CD8-positive, alpha-beta T cell (primary cell): ENCODE measurements at places on chromosomes 7 and 10.

DNA sequence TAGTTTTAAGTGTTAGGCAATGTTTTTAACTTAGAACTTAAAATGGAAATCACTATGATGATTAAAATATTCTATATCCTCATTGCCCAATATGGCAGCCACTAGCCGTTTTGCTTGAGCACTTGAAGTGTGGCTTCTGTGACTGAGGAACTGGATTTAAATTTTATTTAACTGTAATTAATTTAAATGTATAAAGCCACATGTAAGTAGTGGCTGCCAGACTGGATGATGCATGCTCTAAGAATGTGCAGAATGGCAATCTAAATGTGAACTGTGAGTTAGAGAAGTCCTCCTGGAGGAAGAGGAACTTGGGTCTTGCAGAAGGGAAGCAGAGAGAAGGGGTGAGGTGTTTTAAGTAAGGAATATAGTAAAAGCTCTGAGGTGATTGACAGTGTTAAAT, 451.4 kb downstream of the SUGCT start:
- no peak for DNase-seq

GRCh38 chr7:36967387-36967786, 243.1 kb upstream of the AOAH start:
- DNase-seq, result no peak

DNA sequence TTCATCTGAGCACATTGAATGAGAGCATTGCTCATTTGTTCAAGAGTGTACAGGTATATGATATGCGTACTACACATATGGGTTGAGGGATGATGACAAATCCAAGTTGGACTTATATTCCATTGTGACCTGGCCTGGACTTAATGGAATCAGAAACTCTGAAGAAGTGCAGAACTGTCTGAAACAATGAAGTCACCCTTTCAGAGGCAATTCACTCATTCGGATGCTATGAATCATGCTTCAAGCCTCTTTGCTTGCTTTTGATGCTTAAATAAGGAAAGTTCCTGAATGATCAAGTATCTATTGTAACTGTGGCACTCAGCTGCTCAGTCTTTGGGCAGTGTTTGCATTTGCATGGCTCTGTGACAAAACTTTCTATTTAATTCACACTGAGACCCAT, 93.4 kb downstream of the ZNF365 start:
- DNase-seq, result no peak

- DNase-seq, result no peak
Observed at GRCh38 chr10:45368181-45368580, 5.8 kb upstream of the ALOX5 start.

DNA sequence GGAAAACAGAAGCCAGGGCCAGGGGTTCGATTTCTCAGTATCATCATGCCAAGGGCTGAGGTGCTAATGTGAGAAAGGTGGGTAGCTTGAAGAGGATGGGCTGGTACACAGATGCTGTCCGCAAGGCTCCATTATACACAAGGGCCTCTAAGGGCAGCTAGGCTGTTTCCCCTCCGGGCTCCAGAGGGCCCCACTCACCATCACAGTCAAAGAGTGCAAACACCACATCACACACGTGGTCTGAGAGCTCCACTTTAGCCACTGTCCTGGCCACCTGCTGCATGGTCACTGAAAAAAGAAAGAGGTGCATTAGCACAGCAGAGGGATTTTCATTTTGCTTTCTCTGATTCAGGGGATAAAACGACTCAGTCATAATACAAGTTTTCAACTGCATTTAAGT, 20.9 kb upstream of the DNAJB12 start:
- DNase-seq, result no peak

DNA sequence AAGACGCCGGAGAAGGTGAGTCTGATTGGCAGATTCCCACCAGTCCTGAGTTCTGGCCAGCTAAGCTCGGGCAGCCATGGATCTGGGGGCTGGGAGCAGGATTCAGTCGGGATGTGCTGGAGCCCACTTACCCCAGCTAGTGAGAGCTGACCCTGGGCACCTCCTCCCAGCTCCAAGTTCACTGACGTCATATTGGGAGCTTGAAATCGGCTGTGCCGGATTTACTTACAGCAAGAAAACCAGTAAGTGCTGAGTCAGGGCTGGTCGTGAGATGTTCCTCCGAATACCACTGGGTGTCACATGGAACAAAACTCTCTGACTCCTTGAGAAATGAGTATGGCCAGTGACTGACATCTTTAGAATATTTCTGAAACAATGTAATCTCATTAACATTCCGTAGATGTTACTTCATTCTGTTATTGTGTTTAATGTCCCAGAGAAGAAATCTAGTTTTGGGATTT, 621.2 kb downstream of the SDK1 start:
- DNase-seq, result no peak

DNA sequence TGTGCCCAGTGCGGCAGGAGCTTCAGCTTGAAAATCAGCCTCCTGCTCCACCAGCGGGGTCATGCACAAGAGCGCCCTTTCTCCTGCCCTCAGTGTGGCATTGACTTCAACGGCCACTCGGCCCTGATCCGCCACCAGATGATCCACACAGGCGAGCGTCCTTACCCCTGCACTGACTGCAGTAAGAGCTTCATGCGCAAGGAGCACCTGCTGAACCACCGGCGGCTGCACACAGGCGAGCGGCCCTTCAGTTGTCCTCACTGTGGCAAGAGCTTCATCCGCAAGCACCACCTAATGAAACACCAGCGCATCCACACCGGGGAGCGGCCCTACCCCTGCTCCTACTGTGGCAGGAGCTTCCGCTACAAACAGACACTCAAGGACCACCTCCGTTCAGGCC, 16.1 kb upstream of the ZNF282 start:
- DNase-seq, result no peak

DNA sequence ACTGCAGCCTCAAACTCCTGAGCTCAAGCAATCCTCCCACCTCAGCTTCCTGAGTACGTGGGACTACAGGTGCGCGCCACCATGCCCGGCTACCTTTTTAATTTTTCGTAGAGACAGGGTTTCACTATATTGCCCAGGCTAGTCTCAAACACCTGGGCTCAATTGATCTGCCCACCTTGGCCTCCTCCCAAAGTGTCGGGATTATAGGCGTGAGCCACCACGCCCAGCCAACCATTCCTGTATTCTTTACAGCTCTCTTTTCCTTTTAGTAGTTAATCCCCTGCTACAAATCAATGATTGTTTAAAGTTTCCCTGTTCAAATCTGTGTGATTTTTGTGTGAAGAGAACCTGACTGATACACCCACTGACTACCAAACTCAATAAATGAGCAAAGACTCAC, 75.4 kb upstream of the SVIL start:
- DNase-seq, result no peak

DNA sequence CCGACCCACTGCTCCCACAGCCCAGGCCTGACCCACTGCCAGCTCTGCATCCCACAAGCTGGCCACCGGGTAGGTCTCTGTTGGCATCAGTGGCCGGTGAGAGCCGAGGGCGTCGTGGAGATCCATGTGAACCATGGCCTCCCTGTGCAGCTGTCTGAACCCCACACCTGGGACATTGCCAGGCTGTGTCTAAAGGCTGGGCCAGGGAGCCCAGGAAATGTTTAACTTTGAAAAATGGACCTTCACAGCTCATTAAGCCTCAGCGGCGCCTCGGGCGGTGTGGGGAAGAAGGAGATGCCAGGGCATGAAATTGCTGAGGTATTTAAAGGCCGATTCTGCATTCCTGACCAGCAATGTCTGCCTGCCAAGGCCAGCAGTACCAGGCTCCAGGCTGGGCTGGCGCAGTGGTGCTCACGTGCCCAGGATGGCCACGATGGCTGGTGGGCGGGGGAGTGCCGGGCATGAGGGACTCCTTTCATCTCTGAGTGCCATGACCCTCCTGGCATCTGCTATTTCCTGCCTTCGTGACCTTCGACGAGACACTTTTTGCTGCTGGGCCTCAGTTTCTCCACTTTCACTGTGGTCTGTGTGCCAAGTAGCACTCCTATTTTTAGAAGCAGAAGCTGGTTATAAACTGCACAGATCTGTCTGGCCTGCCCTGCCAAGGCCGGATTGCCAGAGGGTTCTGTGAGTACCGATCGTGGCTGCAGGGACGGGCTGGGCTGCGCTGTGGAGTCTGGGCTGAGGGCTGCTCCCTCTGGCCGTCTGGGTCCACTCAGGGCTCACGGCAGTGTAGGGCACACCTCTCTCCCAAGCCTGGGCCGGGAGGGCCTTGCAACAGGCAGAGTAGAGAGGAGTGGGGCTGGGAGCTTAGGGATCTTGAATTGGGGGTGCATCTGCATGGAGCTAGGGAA, 21.8 kb downstream of the ELFN1 start:
- DNase-seq, result no peak

DNA sequence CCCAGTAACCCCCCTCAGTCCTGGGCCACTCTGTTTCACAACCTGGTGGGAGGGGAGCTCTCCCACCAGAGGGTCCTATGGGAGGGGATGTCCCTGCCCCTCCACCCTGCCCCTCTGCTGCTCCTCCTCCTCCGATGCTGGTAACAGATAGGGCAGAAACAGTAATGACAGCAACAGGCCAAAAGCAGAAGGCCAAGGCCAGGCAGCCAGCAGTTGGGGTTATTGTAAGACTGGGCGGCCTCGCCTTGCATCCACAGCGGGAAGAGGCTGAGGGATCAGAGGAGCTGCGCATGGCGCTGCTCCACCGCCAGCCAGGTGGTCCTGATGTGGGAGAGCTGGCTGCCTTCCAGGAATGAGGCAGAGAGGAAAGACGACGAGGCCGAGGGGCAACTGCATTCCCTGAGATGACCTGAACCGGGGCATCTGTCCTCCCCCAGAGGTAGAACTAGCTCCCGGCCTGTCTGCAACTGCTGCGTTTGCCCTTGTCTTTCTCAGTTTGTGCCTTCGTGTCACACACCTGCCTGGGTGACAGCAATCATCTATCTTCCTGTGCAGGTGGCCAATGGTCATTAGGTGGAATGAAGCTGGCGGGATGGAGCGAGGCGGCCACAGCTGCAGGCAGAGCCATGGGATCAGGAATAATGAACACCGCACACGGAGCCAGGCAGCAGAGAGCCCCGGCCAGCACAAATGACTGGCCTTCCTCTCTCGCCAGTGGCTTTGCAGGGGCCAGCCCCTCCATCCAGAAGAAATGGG, 54.0 kb upstream of the CACUL1 start:
- DNase-seq, result no peak

- DNase-seq, result peak; percentile 53
Observed at GRCh38 chr7:13990319-13990983, 985 bp upstream of the ETV1 start.

DNA sequence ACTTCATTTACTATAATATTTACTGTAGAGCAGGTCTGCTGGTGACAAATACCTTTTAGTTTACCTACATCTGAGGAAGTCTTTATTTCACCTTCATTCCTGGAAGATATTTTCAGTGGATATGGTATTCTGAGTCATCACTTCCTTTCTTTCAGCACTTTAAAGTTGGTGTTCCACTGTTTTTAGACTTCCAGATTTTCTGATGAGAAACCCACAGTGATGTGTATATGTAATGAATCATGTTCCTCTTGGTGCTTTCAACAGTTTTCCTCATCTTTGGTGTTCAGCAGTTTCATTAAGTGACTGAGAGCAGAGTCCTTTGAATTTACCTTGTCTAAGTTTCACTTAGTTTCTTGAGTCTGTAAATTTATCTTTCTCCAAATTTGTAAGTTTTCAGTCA, 36.4 kb downstream of the COPG2 start:
- DNase-seq, result no peak

- no peak for DNase-seq
Observed at GRCh38 chr7:44945479-44945878, 33.3 kb downstream of the MYO1G start.

DNA sequence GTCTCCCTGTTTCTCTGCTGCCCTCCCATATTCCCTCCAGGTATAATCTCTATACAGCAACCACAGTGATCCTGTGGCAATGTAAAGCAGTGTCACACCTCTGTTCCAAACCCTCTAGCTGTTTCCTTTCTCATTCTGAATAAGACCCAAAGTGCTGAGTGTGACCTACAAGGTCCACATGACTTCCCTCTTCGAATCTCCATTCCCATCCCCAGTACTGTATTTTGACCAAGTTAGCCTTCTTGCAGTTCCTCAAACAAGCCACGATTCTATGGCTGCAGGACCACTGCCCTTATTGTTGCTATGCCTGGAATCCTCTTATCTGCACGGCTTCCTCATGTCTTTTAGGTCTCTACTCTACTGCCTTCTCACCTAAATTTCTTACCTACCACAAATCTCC, 291.9 kb downstream of the DOCK4 start:
- DNase-seq, result no peak

DNA sequence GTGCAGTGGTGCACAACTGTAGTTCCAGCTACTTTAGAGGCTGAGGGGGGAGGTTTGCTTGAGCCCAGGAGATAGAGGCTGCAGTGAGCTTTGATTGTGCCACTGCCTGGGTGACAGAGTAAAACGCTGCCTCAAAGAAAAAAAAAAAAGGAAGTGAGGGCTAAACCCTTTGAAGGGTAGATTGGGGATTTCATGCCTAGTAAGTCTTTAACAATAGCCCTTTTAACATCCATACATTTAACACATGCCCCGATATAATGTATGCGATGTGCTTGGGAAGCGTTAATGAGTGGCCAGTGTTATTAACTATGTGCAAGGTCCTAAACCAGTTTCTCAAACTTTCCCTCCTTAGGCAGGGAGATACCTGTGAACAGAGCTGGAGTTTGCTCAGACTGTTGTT, 229.2 kb upstream of the HPS1 start:
- no peak for DNase-seq

GRCh38 chr10:76463111-76463510, 1031.7 kb downstream of the LRMDA start:
- no peak for DNase-seq

DNA sequence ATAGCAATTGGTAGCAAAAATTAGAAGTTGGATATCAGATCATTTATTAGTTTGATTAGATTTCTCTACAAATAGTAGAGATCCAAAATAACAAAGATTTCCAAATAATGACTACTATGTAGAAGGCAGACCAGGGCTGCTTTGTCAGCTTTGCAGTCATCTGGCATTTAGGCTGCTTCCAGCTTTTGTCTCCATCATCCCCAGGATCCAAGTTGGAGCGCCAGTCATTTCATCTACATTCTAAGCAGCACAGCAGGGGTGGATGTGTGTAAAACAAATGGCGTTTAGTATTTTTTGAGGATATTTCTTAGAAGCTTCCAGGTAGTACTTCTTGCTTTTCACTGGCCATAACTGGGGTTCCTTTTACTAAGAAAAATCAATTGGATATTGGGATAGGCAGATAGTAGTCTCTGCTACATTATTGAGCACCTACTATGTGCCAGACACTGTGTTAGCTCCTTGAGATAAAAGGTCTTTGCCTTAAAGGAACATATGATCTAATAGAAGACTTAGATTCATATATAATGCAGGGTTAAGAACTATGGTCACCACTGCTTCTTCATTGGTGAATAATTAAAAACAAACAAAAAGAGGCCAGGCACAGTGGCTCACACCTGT, 41.5 kb downstream of the TPST1 start:
- no peak for DNase-seq

DNA sequence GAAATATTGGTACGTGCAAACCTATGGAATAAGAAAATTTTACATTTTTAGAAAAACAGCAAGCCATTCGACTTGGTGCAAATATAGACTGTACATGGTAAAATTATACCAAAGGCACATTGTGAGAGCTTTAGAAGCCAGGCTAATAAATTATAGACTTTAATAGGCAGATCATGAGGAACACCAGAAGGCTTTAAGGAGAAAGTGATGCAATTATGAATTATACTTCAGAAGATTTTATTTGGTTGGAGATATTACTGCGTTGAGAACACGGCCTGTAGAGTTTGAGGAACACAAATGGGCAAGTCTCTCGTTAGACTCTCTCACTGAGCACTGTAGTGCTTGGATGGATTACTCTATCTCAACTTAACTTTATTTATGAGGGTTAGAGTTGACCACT, 141.7 kb downstream of the MACC1 start:
- DNase-seq, result no peak
